ENCODE measurements at places on chromosomes 13 and 19. TPM values are rescaled to one million over a fixed set of nuclear protein-coding genes. Genes with fewer than 3 reads are reported as not detected.

CYP4F8 gene
- total RNA-seq = not detected

FGF22 gene
- total RNA-seq = not detected

ZNF738 gene
- total RNA-seq = 11.2 TPM

ZNF835 gene
- total RNA-seq = not detected

NLRP13 gene
- not detected for total RNA-seq

RPS15 gene
- total RNA-seq = 2,554 TPM

LSR gene
- 0.69 TPM for total RNA-seq

SHC2 gene
- total RNA-seq = 19.6 TPM

XPO4 gene
- total RNA-seq = 19.3 TPM

VMAC gene
- 3.2 TPM for total RNA-seq

NPHS1 gene
- total RNA-seq = not detected

YJEFN3 gene
- total RNA-seq = 0.62 TPM

NXNL1 gene
- not detected for total RNA-seq

CGB7 gene
- total RNA-seq = 0.43 TPM

C1QTNF9 gene
- not detected for total RNA-seq

ZNF66 gene
- total RNA-seq = 1.5 TPM

ATP4A gene
- total RNA-seq = not detected

PABPC3 gene
- not detected for total RNA-seq

LPAR6 gene
- 6.5 TPM for total RNA-seq

BRME1 gene
- total RNA-seq = 0.48 TPM

PLK5 gene
- not detected for total RNA-seq

RXFP2 gene
- total RNA-seq = not detected

RPS16 gene
- total RNA-seq = 145 TPM

PSG7 gene
- not detected for total RNA-seq

ZNF649 gene
- total RNA-seq = 2.4 TPM

MIPEP gene
- total RNA-seq = 41.6 TPM

PRODH2 gene
- total RNA-seq = not detected

EPSTI1 gene
- 1.7 TPM for total RNA-seq

KRTDAP gene
- not detected for total RNA-seq

APOC4 gene
- not detected for total RNA-seq

SULT2B1 gene
- not detected for total RNA-seq

NCAN gene
- not detected for total RNA-seq

ESD gene
- 146 TPM for total RNA-seq

ACP7 gene
- total RNA-seq = 0.03 TPM
